ENCODE measurements at places on chromosomes 3 and 15.

DNA sequence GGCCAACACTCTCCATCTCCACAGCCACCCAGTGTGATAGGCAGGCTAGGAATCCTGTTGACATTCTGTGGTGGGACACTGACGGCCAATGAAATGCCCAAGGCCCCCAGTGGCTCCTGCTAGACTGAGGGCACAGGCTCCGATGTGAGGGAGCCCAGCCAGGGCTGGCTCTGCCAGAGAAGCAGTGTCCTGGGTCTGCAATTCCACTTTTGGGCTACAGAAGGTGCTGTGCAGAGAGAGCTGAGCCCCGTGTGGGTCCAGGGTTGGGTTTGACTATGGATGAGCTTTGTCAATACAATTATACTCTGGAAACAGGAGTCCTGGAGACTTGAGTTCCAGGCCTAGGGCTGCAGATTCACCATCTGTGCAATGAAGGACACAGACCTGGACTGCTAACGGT is 55.7 kb upstream of the TMEM115 start:
- DNase-seq = no peak

DNA sequence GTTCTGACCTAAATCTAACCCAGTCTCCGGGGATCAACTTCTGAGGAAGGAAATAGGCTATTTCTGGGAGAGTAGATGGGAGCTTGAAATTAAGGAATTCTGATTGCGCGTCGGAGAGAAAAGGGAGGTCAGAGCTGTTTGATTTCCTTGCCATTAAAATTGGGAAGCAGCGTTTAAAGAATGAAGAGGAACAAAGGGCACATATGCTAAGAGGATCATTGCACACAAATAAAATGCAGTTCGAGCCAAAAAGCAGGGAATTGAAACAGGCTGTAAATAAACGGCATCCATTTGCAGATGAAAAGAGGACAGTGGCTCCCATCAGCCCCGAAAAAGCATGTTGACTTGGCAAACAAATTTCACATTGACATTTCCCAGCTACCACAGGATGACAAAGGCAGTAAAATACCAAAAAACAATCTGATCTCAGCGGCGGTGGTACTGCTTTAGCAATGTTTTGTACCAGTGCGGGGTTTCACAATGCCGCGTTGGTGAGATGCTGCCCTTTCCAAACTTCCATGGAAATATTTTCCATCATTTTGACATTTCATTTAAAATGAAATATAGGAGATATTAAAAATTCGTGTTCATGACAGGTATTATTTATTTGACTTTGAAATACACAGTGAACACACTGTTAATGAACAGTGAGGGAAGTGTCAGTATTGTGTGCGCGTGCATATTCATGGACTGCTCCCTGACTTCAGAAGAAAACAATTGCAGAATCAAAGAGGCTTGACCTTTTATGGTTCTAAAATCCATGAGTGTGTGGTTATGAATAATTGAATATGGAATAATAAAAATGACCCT is 108.8 kb downstream of the SQOR start:
- DNase-seq = no peak

- no peak for DNase-seq
Measured at GRCh38 chr3:192060160-192060781, 599.3 kb downstream of the PYDC2 start.

GRCh38 chr3:45118615-45119071 is 27.5 kb downstream of the CDCP1 start:
- no peak for DNase-seq

DNA sequence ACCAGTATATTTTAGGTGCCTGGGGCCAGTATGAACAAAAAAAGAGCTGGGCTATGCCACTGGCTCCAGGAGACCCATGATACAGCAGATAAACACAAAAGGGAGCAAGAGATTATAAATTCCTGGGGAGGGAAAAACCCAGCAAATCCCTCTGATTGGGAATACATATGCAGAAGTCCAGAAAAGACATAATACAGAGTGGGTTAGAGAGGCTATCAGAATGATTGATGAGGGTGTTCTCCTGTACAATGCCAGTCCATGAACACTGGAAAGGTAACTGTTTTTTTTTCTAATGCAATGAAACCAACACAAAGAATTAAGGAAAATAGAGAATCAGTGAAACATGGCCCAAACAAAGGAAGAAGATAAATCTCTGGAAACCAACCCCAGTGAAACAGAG is 5.4 kb upstream of the VPS39 start:
- DNase-seq = no peak

DNA sequence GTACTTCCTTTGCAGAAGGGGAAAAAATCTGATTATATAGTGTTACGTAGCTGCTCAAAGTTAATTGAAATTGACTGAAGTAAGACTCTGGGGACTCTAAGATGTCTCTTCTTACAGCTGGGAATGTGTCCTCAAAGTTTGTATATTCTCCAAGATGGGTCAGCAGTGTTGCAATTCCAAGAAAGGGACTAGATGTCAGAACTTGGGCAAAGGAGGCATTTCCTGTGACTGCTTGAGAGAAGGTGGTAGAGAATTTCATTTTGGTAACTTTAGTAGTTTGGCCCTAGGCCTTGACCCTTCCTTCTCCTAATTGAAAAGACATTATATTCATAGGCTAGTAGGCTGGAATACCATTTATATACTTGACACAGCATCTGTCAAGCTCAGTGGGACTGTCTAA is 33.9 kb downstream of the PTPRG start:
- DNase-seq = no peak

- no peak for DNase-seq
Measured at GRCh38 chr15:50968353-50968752, 59.9 kb downstream of the AP4E1 start.

GRCh38 chr3:56795097-56795828 is 6.5 kb downstream of the ARHGEF3 start:
- no peak for DNase-seq

- no peak for DNase-seq
Measured at GRCh38 chr3:118641608-118642007, 393.0 kb downstream of the IGSF11 start.

DNA sequence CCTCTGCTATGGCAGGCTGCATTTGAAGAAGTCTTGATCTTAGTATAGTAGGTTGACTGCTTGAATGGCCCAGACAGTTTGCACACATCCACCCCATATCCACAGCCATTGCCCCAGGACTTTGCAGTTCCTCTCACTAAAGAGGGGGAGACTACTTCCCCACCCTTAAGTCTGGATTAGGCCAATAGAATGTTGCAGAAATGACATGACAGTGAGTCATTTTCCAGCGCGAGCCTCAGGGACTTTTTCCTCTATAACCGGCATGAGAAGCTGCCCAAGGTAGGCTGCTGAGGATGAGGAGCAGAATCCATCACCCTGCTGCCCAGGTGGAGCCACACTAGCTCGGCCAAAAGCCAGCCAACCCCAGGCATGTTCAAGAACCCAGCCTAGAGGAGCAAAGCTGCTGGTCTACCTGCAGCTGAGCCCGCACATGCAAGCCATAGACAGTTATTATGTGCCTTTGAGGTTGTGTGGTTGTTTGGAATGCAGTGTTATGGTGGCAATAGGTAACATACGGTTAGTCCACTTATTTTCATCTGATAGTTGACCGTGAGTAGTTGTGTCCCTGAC is 113.9 kb downstream of the TLE3 start:
- DNase-seq = no peak

GRCh38 chr3:176375519-176375918 is 821.8 kb downstream of the TBL1XR1 start:
- no peak for DNase-seq

All from fibroblast of skin of left biceps (primary cell).